Activated effector memory CD4-positive, alpha-beta T cell treated with anti-CD3 and anti-CD28 coated beads, Interleukin-2, amount 50 U/mL, for 16 hours (primary cell): ENCODE measurements at places on chromosomes 7 and 10.

GRCh38 chr10:689452-690371 lies at the start of gene DIP2C:
Gene DIP2C, minus strand, starts transcription at chr10:689668. Its CDS starts 90 bp downstream, at chr10:689578.
- DNase-seq = no peak

- DNase-seq = peak; percentile 92
Measured at GRCh38 chr7:131654668-131655326, 98.4 kb upstream of the PODXL start.

GRCh38 chr10:69742356-69742695 lies 59.4 kb upstream of the COL13A1 start:
- peak; percentile 10 for DNase-seq

DNA sequence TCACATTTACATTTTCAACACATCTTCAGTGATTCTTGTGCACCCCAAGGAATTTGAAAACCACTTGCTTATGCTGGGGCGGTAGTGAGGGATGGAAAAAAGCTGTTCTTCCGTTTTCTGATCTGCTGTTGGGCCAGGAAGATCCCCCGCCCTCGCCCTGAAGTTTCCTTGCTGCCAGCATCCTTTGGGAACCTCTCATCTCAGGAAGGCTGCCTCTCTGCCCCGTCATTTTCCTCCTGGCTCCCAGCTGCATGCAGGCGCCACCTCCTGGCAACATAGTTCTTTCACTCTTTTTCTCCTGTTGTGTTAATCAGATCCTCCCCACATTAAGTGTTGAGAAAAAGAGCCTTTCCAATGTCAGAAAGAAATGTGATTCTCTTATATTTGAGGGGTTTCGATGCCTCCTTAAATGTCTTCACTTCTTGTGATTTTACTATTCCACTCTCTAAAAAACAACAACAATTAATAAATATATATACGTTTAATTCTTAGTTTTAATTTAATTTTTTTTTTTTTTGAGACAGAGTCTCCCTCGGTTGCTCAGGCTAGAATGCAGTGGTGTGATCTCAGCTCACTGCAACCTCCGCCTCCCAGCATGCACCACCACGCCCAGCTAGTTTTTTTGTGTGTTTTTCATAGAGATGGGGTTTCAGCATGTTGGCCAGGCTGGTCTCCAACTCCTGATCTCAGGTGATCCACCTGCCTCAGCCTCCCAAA lies 122.9 kb downstream of the RALA start:
- peak; percentile 81 for DNase-seq

DNA sequence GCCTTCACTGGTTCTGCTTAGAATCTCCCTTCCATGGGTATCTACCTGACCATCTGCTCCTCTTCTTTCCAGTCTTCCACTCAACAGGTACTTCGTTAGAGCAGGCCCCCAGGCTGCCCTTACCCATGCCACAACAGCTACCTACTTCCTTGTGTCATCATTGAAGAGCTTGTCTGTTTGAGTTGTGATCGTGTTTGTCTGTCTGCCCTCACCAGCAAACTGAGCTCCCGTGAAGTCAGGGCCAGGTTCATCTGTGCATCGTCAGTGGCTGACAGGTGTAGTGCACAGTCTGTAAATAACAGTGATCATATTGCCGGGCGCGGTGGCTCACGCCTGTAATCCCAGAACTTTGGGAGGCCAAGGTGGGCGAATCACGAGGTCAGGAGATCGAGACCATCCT lies 5.0 kb downstream of the NIPSNAP2 start:
- no peak for DNase-seq

DNA sequence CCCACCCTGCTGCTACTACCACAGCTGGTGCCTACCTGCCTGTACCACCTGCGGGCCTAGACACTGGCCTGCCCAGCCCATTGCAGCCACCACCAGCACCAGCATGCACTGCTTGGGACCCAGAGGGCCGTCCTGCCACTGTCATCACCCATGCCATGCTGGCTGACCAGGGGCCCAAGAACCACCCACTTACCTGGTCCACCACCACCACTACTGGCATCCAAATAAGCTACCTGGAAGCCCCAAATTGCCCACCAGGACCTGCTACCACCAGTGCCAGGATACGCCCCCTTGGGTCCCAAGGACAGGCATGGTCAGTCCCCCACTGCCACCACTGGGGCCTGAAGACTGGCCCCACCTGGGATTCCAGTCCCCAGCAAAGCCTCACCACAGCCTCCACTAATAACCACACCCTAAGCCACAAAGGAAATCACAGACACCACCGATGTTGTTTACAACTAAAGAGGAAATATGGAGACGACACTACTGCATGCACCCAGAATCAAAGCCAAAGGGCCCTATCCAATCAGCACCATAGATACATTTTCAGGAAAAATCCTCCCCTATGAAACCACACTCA lies 70.5 kb upstream of the DIP2C start:
- no peak for DNase-seq

GRCh38 chr7:47254081-47254977 lies 327.6 kb downstream of the TNS3 start:
- peak; percentile 77 for DNase-seq
